ENCODE measurements at places on chromosomes 16 and 17. TPM values are rescaled to one million over a fixed set of nuclear protein-coding genes. Genes with fewer than 3 reads are reported as not detected.

Gene EEF2KMT
- 9.2 TPM for total RNA-seq

- no peak overlapping the region for H3K27ac ChIP-seq
- no peaks in the 10 kb centered on the region for H3K4me1 ChIP-seq
- no peaks in the 10 kb centered on the region for H3K27me3 ChIP-seq
- H3K36me3 ChIP-seq = no peaks in the 10 kb centered on the region
- DNase-seq = no peak
These were observed 12.8 kb downstream of the LRRC36 start for GRCh38 chr16:67339453-67339852.

Gene CCL22
- total RNA-seq = not detected

Gene ACLY
- total RNA-seq = 74.7 TPM

GRCh38 chr17:42457107-42457792 is 1.4 kb upstream of the ATP6V0A1 start:
- no peak for DNase-seq
- no peaks in the 10 kb centered on the region for H3K36me3 ChIP-seq
- peak overlapping the region; percentile 93 for H3K27ac ChIP-seq
- H3K4me3 ChIP-seq = no peak overlapping the region
- peaks cover 25% of the 10 kb centered on the region for H3K4me1 ChIP-seq

- H3K36me3 ChIP-seq = no peaks in the 10 kb centered on the region
- peak overlapping the region; percentile 85 for H3K27ac ChIP-seq
- no peak for DNase-seq
- no peaks in the 10 kb centered on the region for H3K27me3 ChIP-seq
- H3K4me1 ChIP-seq = peaks cover 68% of the 10 kb centered on the region
- H3K4me3 ChIP-seq = no peak overlapping the region
These were observed 113.5 kb downstream of the CLEC16A start for GRCh38 chr16:11057711-11058345.

- H3K4me1 ChIP-seq = peaks cover 3% of the 10 kb centered on the region
- no peak for DNase-seq
- H3K36me3 ChIP-seq = no peaks in the 10 kb centered on the region
- no peak overlapping the region for H3K27ac ChIP-seq
These were observed 2.5 kb upstream of the CDYL2 start for GRCh38 chr16:80806927-80807340.

Measured in thyroid gland (tissue), 4 donors.